ENCODE measurements at places on chromosomes 7 and 10.

GRCh38 chr7:101238226-101239182 is 902 bp upstream of the CLDN15 start:
- no peak for ATAC-seq

- no peak for ATAC-seq
Measured at GRCh38 chr7:35379481-35379880, 125.6 kb upstream of the TBX20 start.

DNA sequence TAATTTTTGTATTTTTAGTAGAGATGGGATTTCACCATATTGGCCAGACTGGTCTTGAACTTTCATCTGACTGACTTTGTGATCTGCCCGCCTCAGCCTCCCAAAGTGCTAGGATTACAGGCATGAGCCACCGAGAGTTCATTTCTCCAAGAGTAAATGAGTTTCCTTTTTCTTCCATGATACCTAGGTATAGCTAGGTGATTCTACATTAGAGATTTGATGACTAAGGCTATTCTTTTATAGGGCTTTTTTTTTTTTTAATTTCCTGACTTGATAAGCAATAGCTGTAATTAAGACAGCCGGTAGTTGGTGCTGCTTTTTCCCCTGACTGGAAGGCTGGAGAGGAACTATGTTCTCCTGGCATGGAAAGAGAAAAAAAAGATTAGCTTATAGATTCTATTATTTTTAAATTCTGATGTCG is 3.3 kb downstream of the PTPN12 start:
- no peak for ATAC-seq

GRCh38 chr10:116133634-116134033 is 139.4 kb downstream of the GFRA1 start:
- ATAC-seq = no peak

DNA sequence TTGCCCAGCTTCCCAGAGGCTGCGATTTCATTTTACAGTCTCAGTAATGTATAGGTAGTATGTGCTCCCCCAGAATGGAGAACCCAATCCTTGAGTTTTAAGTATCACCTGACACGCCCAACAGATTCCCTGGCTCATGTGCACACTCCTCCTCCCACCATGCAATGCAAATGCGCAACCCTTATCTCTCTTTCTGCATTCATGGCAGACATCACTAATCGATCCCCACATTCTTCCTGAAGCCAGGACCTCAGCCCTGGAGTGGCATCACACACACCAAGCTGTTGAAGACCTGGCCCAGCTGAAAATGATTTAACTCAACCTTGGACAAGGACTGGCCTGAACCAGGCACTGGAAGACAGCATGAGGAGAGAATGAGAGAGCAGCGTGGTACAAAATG is 68.4 kb downstream of the ZRANB1 start:
- no peak for ATAC-seq

- no peak for ATAC-seq
Measured at GRCh38 chr10:131062621-131063260, 248.8 kb downstream of the TCERG1L start.

GRCh38 chr7:919924-920341 is 34.5 kb downstream of the ADAP1 start:
- ATAC-seq = no peak

DNA sequence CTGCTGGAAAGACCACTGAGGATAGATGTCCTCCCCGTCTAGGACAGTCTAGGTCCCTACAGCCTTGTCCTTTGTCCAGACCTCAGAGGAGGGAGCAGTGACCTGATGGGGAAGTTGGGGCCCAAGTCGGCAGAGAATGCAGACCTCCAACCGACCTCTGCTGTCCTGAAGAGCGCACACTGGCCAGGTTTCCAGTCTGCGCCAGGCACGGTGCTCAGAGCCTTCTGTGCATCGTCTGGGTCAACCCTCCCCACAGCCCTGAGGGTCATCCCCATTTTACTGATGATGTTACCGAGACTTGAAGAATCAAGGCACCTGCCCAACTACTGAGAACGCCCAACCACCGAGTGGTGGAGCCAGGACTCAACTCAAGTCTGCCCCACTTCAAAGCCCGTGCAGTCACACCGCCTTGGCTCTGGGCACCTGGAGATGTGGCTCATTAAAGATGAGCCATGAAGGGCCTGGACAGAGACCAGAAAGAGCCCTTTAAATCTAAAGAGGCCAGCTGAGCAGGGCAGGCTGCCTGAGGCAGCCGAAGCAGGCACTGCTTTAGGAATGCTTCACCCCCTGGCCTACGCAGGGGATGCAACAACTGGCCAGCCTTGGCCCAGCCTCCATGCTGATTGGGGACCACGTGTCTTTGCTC is 4.4 kb downstream of the ITPRIP start:
- ATAC-seq = no peak

- peak; percentile 94 for ATAC-seq
Measured at GRCh38 chr7:117110480-117111315, 157.4 kb downstream of the ST7 start.

DNA sequence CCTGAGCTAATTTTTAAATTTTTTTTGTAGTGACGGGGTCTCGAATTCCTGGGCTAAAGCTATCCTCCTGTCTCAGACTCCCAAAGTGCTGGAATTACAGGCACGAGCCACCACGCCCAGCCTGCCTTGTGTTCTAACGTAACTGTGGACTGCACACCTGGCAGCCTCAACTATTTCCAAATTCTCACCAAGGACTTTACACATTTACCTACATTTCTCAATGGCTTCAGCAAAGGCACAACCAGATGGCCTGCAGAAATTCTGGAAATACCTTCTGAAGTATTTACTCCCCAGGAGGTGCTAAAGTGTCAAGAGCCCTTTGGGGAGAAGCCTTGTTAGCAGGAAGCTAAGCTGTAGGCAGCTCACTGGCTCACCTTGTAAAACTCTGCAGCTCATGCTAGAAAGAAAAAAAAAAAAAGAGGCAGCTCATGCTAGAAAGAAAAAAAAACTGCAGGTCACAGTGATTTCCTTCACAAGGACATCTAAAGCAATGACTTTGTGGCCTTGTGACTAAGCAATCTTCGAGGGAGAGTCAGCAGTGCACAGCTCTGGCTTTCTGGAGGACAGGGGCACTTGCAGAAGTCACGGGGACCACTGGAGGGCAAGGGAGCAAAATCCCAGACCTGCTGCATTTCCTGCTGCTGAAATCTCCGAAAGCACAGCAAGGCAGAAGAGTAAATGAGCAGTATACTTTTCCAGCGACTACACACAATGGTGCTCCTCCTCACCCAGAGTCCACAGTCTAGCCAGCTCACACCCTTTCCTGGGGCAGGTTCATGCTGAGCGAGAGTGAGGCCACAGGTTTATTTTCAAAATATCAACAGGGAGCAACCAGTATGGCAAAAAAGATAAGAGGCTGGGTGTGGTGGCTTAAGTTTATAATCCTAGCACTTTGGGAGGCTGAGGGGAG is 40.4 kb downstream of the BAIAP2L1 start:
- no peak for ATAC-seq

GRCh38 chr7:66326501-66327215 is 121.5 kb downstream of the TPST1 start:
- ATAC-seq = no peak

DNA sequence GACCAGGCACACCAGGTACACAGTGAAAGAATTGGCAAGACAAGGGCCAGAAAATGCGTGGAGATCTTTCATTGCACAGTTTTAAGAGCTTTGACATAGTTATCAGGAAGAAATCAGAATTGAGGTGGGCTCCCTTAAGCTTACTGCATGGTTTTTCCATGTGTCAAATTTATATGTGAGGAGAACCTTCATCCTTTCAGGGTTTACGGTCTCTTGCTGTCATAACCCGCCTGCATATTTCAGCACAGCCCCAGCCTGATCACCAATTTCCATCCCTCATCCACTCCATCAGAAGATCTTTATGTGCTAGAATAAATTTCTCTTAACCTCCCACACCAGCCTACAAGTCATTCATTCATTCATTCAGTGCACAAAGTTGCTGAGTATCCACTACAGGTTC is 373.1 kb downstream of the KCNMA1 start:
- ATAC-seq = no peak

DNA sequence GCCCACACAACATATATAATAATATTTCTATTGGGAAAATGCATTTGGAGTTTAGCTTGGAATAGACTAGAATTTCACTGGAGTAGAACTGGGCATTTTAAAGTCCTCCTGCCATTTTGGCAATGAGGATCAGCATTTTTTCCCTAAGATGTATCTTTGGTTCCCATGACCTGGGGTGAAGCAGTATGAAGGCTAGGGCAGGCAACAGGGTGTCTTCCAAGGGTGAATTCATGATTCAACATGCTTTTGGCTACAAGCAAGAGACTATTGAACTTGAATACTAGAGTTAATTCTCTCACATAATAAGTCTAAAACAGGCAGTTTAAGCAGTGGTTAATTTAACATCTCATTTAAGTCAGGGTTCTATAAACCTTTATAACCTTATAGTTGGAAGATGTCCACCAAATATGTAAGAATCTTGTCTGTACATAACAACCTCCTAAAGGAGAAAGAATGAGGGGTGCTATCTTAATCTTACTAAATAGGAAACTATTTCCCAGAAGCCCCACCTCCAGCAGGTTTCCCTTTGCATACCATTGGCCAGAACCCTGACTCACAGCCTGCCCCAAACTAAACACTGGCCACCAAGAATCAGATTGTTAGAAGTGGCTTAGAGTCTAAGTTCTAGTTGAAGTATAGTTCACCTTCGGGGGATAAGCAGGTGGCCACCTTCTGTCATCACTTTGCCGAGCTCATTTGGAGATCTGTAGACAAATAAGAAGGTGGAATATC is 96.0 kb upstream of the PRPS1L1 start:
- no peak for ATAC-seq

GRCh38 chr10:108443636-108444035 is 1279.1 kb upstream of the SORCS1 start:
- no peak for ATAC-seq

DNA sequence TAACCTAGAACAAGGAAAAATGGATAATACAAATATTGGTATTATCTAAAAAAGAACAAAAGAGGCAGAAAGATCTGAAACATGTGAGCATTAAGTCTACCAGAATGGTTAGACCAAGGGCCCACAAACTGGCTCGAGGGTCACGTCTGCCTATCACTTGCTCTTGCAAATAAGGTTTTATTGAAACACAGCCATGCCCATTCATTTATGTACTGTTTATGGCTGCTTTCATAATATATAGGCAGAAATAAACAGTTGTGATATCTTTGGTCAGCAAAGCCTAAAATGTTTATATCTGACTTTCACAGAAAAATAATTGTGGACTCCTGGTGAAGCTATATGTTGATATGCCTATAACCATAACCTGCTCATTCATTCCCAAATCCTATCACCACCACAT is 71.8 kb downstream of the AASS start:
- ATAC-seq = no peak

DNA sequence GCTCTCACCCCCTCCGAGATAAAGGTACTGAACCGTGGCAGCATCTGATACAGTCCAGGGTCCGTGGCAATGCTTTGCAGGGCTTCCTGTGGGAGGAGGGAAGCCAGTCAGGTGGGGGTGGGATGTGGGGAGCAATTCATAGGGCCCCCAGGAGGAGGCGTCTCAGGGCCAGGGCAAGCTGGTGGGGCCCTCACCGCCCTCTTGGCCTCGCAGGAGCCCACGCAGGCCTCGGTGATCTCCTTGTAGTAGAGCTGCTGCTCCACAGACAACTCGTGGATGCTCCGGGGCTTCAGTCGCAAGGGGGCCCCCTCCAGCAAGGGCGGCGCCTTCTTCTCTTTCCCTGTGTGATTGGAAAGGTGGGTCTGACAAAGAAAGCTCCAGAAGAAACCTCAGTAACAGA is 7.2 kb downstream of the TAF6 start:
- no peak for ATAC-seq

DNA sequence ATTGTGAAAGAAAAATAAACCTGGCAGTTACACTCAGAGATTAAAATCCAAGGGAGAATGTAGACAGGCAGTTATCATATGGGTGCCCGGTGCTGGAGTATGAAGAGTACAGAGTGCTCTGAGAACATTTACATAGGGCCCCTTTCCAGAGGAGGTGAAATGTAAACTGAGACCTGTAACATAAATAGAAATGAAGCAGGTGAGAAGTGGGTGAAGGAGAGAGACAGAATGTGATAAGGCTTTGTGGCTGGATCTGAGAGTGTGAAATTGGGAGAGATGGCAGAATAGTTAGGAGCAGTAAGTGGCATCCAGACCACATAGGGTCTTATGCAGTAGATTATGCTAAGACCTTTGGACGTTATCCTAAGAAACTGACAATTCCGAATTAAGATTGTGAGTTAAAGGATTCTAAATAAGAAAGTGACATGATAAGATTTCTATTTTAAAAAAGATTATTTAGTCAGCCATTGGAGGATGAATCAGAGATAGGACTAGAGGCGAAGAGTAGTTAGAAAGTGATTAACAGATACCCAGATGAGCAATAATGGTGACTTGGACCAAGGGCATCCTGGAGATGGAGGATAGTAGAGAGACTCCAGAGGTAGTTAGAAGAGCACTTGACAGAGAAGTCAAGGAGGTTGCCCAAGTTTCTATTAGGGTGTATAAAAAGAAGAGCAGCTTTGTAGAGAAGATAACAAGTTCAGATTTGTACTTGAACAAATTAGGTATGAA is 36.7 kb downstream of the DNAH11 start:
- peak; percentile 53 for ATAC-seq

GRCh38 chr7:47473499-47474210 is 108.3 kb downstream of the TNS3 start:
- ATAC-seq = no peak

DNA sequence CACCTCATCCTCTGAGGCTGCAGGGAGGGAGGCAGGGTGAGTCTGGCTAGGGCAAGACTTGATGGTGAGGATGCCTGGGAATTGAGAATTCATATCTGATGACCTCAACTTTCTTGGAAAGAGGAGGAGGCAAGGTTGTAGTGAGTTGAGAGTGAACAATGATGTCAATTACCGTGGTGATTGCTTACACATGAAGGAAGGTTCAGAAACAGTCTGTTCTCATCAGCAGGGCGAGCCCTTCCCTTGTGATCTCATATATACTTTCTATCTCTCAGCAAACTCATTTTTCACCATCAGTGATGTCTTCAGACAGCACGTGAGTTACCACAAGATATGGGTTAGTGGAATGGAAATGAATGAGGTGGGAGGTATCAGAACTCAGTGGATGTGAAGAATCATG is 20.1 kb upstream of the COL13A1 start:
- ATAC-seq = no peak

DNA sequence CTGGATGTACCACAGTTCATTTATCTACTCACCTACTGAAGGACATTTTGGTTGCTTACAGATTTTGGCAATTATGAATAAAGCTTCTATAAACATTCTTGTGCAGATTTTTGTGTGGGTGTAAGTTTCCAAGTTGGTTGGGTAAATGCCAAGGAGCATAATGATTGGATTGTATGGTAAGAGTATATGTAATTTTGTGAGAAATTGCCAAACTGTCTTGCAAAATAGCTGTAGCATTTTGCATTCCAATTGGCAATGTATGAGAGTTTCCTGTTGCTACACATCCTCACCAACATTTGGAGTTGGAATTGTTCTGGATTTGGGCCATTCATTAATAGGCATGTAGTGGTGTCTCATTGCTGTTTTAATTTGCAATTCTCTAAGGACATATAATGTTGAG is 33.9 kb upstream of the HYAL4 start:
- ATAC-seq = no peak

GRCh38 chr10:61895898-61896600 is 5.5 kb upstream of the ARID5B start:
- ATAC-seq = no peak
